ENCODE measurements at places on chromosomes 7 and 10. TPM values are rescaled to one million over a fixed set of nuclear protein-coding genes. Genes with fewer than 3 reads are reported as not detected.

GRCh38 chr7:3733541-3734140 lies 432.6 kb downstream of the SDK1 start:
- DNase-seq = no peak
- H3K36me3 ChIP-seq = no peaks in the 10 kb centered on the region
- no peaks in the 10 kb centered on the region for H3K4me1 ChIP-seq
- peaks cover 10% of the 10 kb centered on the region for H3K27me3 ChIP-seq

GRCh38 chr10:96701265-96701664 lies 19.0 kb downstream of the PIK3AP1 start:
- H3K27ac ChIP-seq = no peak overlapping the region
- peaks cover 3% of the 10 kb centered on the region for H3K4me1 ChIP-seq
- H3K27me3 ChIP-seq = no peaks in the 10 kb centered on the region
- DNase-seq = no peak
- no peak overlapping the region for H3K4me3 ChIP-seq

- H3K36me3 ChIP-seq = no peaks in the 10 kb centered on the region
- no peak overlapping the region for H3K27ac ChIP-seq
- peaks cover 68% of the 10 kb centered on the region for H3K27me3 ChIP-seq
- H3K4me1 ChIP-seq = peaks cover 2% of the 10 kb centered on the region
Observed at GRCh38 chr10:131312478-131312836, 936 bp upstream of the TCERG1L start.

- H3K27ac ChIP-seq = no peak overlapping the region
- H3K4me3 ChIP-seq = no peak overlapping the region
- H3K36me3 ChIP-seq = no peaks in the 10 kb centered on the region
Observed at GRCh38 chr10:75379212-75379724, 22.3 kb downstream of the ZNF503 start.

DNA sequence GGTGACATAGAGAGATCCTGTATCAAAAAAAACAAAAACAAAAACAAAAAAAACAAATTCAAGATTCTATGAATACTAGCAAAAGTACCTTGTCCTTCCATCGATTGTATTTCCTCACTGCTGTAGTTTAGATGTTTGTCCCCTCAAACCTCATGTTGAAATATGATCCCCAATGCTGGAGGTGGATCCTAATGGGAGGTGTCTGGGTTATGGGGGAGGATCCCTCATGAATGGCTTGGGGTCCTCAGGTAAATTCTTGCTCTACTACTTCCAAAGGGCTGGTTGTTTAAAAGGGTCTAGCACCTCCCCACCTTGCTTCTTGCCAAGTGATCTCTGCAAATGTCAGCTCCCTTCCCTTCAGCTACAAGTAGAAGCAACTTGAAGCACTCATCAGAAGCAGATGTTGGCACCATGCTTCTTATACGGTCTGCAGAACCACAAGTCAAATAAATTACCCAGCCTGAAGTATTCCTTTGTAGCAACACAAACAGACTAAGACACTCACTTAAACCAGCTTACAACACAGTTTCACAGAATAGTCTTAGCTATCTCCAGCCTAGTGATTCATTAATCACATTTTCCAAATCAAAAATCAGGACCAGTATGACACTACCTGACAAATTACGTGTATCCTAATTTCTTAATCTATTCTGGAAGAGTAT lies 20.7 kb downstream of the ABI1 start:
- peaks cover 49% of the 10 kb centered on the region for H3K36me3 ChIP-seq
- DNase-seq = no peak
- H3K4me1 ChIP-seq = peaks cover 68% of the 10 kb centered on the region
- peak overlapping the region; percentile 61 for H3K27ac ChIP-seq
- no peaks in the 10 kb centered on the region for H3K27me3 ChIP-seq

The NKX1-2 gene
- not detected for total RNA-seq

The EN2 gene
- total RNA-seq = not detected

The AKR1D1 gene
- not detected for total RNA-seq
